NCI-H2029 treated with DMSO at 0.1 percent for 48 hours (cell line): ENCODE measurements at places on chromosomes 16 and 17.
A peak's percentile ranks its signal among the peaks of the same experiment; 100 is the strongest.

DNA sequence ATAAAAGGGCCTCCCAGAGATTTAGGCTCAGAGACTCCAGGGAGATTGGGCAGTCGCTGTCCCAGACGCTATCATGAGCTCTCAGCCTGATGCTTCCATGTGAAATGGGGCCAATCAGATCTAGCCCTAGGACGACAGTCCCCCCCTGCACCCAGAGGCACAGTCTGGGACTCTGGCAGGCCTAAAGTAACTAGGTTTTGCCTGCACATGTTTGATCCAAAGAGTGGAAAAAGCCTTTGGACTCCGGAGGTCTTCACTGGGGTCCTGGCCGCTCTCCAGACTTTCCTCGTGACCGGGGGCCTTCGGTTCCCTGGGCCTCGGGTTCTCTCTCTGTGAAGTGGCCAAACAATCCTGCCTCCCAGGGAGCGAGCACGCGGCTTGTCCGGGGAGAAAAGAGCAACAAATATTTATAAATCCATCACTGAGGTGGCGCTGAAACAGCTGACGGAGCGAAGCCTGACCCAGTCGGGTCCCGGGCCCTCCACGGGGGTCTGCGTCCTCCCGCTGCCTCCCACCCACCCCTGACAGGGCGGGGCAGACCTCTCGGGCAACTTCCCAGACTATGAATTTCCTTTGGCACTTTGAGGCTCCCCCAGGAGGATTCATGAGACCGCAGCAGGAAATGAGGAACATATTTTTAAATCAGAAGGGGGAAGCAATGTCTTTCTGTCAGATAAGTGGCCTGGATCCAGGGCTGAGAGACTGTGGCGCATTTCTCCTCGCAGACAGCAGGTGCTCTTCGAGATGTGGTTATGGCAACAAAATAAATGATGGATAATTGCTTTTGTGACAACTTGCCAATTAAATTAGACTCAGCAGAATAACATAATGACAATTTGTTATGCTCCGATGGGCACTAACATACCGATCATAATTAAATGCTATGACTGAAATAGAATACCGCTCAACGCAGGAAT is 38.9 kb downstream of the MRPS23 start:
- DNase-seq, result peak; percentile 72

GRCh38 chr17:2995886-2996809 is 67.3 kb downstream of the OR1D5 start:
- DNase-seq, result no peak

DNA sequence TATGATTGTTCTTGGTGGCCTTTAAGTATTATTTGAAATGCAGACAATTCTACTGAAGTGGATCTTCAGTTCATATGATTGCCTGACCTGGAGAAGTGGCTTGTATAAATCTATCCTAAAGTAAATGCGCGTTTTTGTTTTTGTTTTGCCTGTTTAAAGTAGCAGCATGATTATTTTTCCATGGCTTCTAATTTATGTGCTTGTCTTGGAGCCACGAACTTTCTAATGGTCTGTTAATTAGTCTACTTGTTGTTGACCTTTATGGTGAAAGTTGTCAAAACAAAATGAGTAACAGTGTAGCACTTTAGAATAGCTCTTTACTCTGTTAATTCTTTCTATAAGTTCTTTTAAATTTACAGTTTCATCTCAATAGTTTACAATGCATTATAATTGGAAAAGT is 1.7 kb downstream of the PRKAR1A start:
- DNase-seq, result no peak

DNA sequence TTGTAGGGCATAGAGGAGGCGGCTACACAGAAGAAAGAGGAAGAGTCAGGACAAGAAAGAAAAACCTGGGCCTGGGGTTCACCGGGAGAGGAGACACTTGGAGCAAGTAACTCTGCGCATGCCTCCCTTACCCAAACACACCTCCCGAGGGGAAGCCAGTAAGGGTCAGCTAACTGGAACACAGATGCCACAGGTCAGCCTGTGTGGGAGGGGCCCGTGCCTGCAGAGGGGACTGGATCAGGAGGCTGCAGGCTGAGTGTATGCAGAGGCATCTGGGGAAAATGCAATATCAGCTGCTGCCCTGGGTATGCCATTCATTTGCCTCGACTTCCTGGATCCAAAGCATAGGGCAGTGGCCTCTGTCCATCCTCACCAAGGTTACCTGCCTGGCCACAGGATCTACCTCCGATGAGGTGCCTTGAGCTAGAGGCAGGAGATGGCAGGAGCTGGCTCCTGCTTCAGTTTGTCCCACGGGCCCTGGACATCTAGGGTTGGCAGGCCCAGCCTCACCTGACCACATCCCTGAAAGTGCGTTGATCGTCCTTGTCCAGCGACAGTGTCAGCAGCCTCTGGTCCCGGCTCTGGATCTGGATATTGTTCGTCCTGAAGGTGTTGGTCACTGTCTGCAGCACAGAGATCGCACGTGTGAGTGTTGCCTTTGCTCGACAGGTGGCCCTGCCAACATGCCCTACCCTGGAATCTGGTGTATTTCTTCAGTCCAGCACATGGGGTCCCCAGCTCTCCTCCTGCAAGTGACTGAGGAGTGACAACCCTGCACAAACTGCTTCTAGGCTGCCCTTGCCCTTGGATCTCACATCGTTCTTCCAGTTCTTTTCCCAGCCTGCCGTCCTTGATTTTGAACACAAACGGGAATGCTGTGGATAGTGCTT is 4.6 kb upstream of the MFSD6L start:
- no peak for DNase-seq

DNA sequence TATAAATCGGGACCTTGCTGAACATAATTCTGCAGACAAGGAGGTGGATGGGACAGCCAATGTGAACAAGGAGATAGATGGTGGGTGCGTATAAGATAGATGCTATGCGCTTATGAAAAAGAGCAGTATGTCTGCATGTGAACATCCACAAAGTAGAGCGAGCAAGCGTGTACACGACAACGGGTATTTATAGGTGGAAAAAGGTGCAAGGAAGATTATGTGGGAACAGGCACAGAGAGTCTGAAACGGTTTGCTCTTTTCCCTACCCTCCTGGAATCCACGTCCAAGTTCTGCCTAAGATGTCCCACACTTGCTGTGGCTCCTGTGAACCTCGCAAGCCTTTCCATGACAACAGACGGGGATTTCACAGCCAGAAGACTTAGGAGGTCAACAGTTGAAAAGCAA is 43.0 kb downstream of the SNX11 start:
- DNase-seq, result no peak

GRCh38 chr17:72128039-72128438 is 7.2 kb downstream of the SOX9 start:
- no peak for DNase-seq

GRCh38 chr17:78884148-78884825 is 18.7 kb downstream of the CEP295NL start:
- DNase-seq, result no peak

- DNase-seq, result no peak
These were observed at the start of gene TLCD1 for GRCh38 chr17:28726226-28726626. Gene TLCD1, minus strand, starts transcription at chr17:28726233. Its CDS starts 136 bp downstream, at chr17:28726097.

GRCh38 chr16:79821911-79822310 is 221.4 kb upstream of the MAF start:
- no peak for DNase-seq

DNA sequence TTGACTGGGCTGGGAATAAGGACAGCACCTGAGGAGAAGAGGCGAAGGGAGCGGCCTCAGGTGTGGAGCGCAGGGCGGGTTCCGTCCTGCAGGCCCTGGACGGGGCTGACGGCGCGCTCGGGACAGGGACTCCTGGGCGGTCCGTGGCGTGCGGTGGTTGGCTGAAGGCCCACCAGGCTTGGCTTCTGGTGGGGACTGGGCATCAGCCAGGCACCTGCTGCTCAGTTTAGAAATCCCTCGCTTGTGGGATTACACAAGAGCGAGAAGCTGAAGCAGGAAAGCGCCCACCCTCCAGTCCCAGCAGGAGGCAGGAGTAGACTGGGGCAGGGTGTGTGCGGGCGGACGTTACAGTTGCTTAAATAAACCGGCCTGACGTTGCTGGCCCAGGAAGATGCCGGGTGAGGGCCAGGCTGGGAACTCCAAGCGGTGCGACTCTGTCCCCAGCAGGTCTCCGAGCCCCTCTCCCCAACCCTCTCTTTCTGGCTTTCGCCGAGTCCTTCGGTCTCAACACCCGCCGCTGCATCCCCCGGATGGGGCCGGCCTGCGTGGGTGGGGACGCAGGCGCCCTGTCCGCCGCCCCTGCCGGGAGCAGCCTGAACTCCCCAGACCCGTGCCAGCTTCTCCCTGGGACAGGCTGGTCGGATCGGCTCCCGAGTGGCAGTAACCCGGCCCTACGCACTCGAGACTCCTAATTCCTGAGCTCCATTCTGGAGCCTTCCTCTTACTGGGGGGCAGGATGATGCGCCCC is 639 bp downstream of the MIF4GD start:
- DNase-seq, result no peak

GRCh38 chr16:55151561-55152305 is 172.3 kb upstream of the IRX6 start:
- DNase-seq, result no peak

GRCh38 chr16:27258241-27258734 is 10.3 kb downstream of the NSMCE1 start:
- no peak for DNase-seq

- DNase-seq, result no peak
These were observed 43.5 kb downstream of the PLXDC1 start for GRCh38 chr17:39107973-39108372.

GRCh38 chr16:48212033-48212432 is 32.1 kb upstream of the LONP2 start:
- no peak for DNase-seq

GRCh38 chr17:55601874-55602364 is 90.7 kb upstream of the SMIM36 start:
- DNase-seq, result no peak

DNA sequence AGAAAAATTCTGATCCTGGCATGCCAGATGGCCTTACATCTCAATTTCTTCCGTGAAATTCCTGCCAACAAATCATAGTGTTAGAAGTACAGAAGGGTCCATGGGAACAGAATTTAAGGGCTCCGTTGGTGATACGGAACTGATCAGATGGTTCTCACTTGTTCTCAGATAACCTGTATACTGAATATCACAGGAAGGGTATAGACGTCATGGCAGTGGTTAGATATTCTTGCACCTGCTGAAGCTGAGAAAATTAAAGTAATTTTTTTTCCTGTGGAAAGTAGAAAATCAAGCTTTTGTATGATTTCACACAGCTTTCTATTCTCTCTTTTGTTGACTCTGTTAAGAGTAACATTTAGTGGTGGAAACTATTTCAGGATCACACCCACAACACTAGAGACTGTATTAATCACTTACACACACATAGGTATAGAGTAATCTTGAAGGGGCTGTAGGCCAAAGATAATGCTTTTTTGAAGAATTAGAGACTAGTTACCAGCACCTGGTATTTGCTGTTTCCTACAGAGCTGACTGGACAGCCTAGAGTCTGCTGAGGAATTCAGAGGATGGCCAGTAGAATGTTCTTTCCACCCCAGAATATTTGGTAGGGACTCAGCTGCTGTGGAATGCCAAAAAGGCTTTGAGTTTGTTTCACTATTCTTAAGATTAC is 7.5 kb downstream of the TENT4B start:
- DNase-seq, result no peak

DNA sequence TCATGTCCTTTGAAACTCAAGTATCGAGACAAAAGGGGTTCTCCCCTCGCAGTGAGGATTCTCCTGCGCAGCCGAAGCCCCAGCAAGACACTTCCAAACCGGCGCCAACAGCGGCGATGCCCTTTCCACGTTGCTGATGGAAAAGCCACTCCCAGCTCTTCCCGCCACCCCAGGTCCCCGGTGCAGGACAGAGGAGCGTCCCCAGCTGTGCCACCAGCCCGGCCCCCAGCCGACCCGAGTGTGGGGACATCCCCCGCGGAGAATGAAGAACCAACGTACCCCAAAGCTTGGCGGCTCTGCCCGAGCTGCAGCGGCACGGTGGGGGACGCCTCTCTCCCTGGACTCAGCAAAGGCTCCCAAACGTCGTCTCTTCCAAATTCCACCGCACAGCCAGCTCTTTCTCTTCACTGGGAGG is 573 bp downstream of the CHST6 start:
- no peak for DNase-seq
